Stimulated activated naive CD8-positive, alpha-beta T cell treated with anti-CD3 and anti-CD28 coated beads, Interleukin-15, amount 100 ng/mL, for 72 hours (primary cell): ENCODE measurements at places on chromosomes 13 and 19.

DNA sequence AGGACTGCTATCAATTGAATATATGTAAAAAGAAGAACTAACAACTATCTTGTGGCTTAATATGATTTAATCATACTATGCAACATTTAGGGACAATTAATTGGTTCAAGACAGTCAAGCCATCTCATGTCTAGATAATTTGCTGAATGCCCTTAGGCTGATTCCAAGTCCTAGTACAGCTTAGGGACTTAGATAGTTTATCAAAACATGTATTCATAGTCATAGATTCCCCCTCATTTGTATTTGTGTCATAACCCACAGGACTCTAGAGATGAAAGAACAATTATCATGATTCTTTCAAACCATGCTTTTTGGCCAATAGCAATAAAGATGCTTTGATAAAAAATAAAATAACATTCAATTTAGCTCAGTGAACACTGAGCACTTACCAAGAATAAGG, 607.6 kb downstream of the SLITRK1 start:
- DNase-seq = no peak

DNA sequence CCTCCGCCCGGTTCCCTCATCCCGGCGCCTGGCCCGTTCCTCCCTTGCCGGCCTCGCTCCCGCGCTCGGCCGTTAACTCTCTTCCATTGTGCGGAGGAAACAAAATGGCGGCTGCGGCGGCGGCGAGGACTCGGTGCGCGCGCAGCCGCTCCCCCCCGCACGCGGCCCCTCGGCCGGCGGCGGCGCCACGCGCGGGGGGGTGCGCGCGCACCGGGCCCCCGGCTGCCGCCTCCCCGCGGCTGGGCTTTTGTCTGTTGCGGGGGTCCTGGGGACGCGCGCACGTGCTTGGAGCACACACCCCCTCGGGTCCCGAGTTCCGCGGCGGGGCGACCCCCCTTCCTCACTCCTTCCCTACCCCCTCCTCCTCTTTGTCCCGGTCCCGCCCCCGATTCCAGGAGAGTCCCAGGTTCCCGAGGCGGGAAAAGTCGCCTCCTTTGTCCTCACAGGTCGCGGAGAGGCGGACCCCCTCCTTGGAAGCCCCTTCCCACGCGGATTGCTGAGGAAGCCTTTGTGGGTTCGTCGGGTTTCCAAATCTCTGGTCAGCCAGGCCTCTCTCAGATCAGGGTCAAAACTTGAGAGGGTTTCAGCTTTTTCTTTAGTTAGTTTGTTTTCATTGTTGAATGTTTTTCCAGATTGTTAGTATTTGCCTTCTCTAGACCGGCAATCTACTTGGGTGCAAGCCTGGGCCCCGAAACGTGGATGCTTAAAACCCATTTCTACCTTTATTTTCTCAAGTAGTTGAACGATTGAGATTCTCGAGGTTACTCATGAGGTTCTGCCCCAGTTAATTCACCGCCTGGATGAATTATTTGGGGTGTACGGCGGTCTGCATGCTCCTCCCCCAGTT, 687 bp downstream of the ILF3 start:
- DNase-seq = peak; percentile 69

DNA sequence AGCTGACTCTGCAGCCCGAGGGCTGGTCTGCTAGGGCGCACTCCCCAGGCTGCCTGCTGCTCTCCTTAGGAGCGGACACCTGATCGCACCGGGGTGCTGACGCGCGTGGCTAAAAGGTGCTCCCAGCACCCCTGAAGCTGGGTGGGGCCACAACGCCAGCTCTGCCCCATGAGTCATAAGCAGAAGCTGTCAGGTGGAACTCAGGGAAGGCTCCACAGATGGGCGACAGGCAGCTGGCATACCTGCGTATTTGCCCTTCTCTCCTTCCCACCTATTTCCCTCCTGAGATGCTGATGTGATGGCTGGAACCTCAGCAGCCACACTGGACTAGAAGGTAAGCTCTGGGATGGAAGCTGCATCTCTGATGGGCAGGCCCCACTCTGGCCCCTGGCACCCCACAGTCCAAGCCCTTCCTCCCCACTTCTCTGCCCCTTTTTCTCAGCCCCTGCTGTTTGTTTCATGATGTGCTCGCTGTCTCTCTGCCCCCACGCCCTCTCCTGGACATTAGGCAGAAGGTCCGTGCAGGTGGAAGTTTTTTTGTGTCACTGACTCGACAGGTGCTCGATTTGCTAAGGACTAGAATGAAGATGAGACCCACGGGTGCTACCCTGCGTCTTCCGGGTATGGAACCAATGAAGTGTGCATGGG, 30.3 kb upstream of the CACTIN start:
- DNase-seq = no peak

DNA sequence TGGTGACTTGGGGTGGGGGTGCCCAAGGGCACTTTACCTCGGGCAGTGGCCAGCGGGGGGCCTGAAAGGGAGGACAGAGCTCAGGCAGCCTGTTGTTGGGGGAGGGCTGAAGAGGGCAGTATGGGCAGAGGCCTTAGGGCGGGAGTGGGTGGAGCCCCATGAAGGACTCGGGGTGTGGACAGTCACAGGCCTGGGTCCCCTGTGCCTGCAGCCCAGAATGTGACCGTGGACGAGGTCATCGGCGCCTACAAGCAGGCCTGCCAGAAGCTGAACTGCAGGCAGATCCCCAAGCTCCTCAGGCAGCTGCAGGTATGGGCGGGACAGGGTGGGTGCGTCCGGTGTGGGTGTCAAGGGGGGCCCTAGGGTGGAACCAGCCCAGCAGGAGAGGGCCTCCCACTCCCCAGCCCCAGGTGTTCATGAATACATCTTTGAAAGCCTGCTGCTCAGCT, 22.5 kb downstream of the NKPD1 start:
- no peak for DNase-seq

GRCh38 chr19:34734537-34735103, 577 bp downstream of the ZNF181 start:
- DNase-seq = no peak

DNA sequence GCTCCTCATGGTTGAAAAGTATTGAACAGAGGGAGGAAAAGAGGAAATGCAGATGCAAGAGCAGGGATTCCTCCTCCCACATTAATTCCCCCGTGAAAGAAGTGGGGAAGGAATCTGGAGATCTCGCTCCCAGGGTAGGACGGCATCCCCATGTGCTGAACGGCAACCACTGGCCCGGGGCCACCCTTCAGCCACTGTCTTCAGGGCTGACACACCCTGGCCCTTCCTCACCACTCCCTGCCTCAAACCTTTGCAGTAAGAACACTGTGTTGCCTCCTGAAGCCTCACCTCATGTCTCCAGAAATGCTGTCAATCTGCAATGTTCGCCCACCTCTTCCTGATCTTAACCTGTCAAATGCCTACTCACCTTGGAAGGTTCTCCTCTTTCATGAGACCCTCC, 10.9 kb upstream of the DOCK9 start:
- no peak for DNase-seq

- no peak for DNase-seq
Measured at GRCh38 chr19:3637621-3638020, 11.0 kb upstream of the CACTIN start.
